ENCODE measurements at places on chromosomes 12 and 14.

DNA sequence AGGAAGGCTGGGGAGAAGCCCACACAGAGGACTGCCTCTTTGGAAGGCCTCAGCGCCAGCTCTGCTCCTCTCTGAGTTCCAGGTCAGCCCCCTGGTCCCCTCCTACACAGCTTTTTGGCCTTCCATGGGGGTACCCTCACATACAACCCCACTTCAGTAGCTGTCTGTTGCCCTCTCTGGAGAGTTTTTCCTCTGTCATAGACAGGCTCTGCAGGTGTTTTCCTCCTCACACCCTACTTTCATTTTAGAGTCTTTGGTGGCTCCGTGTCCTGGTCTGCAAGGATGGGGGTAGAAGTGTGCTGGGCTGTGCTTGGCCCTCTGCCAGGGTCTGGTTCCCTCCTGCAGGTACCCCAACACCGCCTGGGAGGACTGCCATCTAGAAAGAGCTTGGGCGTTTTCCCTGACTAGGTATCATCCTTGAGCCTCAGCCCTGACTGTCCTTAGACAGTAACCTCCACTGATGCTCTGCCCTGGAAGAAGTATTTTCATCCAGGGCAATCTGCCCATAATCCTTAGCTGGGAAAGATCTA lies 15.1 kb downstream of the ZDHHC22 start:
- no peak for DNase-seq

GRCh38 chr12:68397566-68398158 lies 65.5 kb upstream of the MDM1 start:
- DNase-seq, result no peak

DNA sequence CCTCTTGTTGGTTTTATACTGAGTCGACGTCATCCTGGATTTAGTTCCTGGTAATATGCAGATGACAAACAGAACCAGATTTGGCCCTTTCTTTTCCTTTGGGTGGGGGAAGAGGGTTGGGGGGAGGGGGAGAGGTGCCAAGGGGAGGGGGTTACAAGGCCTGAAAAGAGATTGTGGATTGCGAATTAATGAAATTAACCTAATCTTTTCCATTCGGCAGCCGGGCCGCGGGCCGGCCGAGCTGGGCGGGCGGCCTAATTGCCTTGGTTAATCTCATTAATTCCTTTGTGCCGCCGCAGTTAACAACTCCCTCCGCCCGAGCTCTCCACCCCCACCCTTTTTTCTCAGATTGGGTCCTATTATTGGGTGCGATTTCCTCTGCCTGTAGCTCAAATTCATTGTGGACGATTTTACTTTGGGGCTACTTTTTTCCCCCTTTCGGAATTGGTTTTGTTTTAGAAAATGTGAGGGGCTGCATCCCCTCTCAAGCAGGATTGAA lies 387 bp upstream of the GSC start:
- no peak for DNase-seq

DNA sequence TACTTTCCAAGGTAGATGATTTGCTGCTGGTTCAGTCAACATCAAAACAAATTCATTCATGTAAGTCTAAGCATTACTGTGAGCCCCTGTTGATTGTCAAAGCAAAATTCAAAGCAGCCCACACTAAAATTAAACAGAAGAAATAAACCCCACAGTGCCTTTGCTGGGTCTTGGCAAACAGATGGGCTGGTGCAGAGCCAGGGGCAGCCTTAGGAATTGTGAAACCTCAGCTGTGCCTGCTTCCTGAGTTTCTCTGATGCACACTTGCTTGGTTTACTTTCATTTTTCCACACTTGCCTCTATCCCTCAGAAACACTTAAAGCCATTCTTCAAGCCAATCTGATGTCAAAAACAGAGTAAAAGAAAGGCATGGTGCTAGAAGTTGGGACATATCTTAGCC lies 6.6 kb upstream of the PLEKHG7 start:
- peak; percentile 66 for DNase-seq

DNA sequence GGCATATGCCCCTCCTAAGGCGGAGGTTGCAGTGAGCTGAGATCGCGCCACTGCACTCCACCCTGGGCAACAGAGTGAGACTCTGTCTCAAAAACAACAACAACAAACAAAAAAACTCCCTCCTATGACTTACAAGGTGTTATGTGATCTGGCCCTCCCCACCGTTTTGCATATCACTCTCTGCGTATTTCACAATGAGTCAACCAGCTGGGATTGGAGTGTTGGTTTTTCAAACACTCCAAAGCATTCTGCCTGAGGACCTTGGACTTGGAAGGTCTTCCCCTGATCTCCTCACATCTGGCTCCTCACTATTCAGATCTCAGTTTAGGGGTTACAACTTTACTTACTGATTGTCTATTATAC lies 14.0 kb downstream of the MANSC1 start:
- peak; percentile 64 for DNase-seq

DNA sequence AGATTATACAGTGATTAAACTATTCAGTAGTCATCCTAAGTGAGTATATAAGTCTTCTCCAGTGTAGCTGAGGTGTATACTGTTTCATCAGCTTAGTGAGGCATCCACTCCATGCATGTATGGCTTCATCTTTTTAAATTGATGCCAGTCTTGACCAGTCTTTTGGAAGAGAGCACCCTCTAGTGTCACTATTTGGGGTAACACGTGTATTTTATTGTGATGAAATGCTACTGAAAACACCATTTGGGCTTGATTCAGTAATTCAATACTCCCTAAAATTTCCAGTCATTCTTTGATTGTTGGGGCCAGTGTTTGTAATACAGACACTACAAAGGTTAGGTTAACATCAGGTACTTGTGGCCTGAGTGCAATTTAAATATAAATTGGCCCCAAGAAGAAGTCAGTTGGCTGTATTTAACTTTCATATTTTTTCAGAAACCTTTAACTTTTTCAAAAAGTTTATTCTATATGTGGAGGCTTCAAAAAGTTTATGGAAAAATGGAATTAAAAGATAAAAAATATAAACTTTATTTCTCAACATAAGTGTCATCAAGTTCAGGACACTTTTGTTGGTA lies 35.3 kb downstream of the MIPOL1 start:
- DNase-seq, result peak; percentile 34

DNA sequence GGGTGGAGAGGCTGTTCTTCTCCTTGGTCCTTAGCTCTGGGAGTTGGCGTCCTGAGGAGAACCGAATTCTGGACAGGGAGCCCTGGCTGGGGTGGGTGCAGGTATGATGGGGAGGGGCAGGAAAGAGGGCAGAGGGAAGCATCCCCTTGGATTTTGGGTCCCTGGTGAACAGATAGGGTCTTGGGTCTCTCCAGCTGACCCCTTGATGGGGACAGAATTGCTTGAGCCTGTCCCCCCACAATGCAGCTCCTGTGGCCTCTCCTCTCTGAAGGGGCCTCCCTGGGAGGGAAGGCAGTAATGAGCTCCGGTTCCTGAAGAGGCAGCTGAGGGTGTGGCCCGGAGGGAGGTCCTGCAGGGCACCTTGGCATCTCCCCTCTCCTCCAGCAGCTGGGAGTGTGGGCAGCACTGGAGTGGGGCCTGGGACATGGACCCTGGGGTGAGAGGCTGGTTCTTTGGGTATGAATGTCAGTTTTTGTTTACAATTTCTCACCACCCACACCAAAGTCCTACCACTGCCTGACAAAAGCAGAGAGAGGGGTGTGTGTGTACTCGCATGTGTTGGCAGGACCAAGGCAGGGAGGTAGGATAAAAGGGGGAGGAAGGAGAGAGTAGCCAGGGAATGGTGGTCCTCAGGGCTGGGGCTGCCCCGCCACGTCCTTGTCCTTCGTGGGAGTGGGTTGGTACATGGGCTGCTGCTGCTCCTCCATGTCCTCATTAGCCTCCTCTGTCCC lies 7.7 kb upstream of the CEBPE start:
- DNase-seq, result no peak

- DNase-seq, result peak; percentile 26
Measured at GRCh38 chr12:20376984-20377383, 8.6 kb downstream of the PDE3A start.

DNA sequence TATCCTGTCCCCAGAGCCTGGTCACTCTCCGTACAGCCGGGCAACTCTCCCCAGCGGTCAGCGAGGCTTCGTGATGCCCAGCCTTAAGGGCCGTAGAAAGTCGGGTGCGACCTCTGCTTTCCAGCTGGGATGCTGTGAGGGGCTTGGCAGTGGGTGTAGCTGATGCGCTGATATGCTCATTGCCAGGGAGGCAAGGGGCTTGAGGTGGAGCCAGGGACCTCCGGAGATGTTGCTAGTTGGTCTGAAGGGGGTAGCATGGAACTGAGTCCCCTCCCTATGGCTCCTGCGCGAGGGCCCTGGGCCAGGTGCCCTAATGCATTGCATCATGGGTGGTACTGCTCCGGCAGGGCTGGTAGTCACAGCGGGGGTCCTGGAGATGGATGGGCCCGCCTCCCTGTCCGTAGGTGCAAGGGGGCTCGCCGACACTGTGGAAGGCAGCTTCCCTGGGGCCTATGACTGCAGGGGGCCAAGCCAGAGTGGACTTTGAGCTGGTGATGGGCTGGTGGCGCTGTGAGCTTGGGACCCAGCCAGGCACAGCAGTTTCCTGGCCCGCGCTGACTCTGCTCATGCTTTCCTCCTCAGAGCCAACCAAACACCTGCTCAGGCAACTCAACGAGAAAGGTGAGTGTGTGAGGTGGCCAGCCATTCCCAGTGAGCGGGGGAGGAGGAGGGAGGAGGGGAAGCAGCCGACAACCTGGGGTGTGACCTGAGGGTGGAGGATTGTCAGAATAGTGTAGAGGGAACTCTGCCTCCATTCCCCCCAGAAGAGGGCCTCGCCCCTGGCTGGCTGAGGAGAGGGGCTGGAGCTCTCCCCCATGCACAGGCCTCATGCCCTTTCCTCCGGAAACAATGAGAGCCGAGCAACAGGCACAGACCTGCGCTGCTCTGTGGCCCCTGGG lies 32.3 kb downstream of the PLEKHG3 start:
- no peak for DNase-seq

- no peak for DNase-seq
Measured at GRCh38 chr12:124041907-124042306, 68.9 kb downstream of the ZNF664 start.

DNA sequence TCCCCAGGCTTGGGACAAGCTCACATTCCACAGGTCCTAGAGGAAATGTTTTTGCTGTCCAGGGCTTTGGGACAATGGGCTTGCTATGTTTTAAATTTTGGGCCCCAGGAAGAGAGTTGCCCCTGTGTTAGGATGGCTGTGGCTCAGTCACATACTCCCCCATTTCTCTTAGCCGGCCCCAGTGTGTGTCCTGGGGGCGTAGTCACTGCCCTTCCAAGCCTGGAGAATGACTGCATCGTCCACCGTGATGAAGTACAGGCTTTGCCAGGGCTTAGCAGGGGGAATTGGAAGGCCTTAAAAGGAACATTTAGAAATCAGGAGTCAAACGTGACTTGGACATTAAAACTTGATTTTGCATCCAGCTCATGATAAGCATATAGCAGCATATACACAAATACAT lies 293.6 kb downstream of the CACNA1C start:
- DNase-seq, result no peak

- no peak for DNase-seq
Measured at GRCh38 chr12:108966378-108967151, 54.3 kb downstream of the SVOP start.

- DNase-seq, result no peak
Measured at GRCh38 chr12:65189028-65189718, 19.8 kb downstream of the LEMD3 start.

- no peak for DNase-seq
Measured at GRCh38 chr12:14714437-14714836, 18.0 kb upstream of the GUCY2C start.

DNA sequence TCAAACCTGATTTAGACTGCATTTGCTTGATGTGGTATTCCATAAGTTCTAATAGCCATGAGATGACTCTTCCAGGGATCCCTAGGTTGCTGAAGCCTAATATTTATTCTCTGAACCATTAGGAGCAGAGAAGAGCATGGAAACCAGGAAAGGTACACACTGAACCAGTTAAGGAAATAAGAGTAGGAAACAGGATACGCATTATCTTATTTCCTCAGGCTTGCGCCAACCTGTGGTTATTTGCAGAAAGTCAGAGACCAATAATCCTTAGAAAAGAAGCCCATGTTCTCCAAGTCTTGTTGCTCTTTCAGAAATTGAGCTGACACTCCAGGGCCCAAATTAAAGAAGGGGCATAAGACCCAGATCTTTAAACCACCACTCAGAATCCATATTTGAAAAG lies 41.8 kb upstream of the SMUG1 start:
- no peak for DNase-seq

GRCh38 chr14:81427348-81428058 lies 27.4 kb upstream of the STON2 start:
- no peak for DNase-seq

GRCh38 chr14:96151242-96151641 lies 53.4 kb upstream of the BDKRB2 start:
- DNase-seq, result no peak

GRCh38 chr12:59386236-59386635 lies 209.6 kb upstream of the SLC16A7 start:
- DNase-seq, result no peak

DNA sequence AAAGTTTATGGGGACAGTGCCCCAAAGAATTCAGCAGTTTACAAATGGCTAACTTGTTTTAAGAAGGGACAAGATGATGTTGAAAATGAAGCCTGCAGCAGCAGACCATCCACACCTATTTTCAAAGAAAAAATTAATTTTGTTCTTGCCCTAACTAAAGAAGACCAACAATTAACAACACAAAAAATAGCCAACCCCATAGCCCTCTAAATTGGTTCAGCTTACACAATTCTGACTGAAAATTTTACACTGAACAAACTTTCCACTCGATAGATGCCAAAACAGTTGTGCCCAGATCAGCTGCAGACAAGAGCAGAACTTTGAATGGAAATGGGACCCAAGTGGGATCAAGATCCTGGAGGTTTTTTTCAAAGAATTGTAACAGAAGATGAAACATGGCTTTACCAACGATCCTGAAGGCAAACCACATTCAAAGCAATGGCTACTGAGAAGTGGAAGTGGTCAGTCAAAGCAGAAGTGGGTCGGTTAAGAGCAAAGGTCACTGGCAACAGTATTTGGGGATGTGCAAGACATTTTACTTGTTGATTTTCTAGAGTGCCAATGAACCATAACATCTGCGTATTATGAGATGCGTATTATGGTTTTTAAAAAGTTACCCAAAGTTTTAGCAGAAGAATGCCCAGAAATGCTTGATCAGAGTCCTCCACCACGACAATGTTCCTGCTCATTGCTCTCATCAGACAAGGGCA lies 30.0 kb downstream of the SLC39A9 start:
- no peak for DNase-seq

DNA sequence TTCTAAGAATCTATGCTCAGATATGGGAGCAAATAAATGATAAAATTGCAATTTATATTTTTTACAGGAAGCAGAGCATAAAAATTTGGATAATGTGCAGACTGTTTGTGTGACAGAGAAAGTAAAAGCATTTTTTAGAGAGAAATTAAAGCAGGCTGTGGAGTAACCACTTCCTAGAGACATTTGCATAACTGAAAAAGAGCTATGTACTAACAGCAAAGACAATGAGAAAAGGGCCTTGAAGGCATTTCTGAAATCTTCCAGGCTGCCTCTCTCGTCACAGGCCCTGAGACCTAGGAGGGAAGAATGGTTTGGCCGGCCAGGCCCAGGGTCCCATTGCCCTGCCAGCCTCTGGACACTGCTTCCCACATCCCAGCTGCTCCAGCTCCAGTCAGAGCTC lies 247.2 kb downstream of the ALX1 start:
- DNase-seq, result no peak
